ENCODE measurements at places on chromosomes 3 and 15.

- no peak for DNase-seq
Measured at GRCh38 chr3:127820826-127821313, 1.4 kb downstream of the MGLL start.

DNA sequence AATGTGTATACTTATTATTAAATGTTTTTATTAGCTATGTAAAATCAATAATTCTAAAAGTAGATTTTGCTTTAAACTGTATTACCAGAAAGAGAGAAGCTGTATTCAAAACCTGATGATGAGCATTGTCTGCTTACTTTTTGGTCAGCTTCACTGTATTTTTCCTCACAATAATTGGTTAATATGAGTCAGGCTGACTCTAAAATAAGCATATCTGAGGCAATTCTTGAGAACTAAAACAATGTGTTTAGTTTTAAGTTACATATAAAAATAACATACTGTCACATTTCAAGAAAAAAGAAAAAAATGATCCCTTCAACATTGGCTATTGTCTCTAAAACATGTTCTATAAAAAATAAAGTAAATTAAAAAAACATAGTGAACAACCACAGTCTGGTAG, 66.1 kb downstream of the EPHA3 start:
- DNase-seq = no peak

DNA sequence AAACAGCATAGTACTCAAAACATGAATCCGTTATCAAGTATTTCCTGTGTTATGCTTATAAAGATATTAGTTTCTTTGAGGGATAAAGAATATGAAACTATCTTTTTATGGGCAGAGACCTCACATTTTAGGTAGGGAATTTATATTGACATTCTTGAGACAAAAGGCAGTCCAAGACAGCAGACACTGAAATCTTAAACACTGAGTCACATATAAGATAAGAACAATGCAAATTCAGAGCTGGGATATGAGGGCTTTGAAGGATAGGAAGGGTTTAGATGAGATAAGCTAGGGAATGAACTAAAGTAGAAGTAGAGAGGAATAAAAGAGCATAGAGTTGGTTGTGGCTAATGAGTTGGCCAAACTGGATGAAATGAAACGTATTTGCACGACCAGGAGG, 58.4 kb downstream of the ASTE1 start:
- no peak for DNase-seq

GRCh38 chr3:24012589-24013269, 67.6 kb downstream of the NR1D2 start:
- DNase-seq = no peak

GRCh38 chr3:190051641-190052040, 69.1 kb downstream of the P3H2 start:
- no peak for DNase-seq

DNA sequence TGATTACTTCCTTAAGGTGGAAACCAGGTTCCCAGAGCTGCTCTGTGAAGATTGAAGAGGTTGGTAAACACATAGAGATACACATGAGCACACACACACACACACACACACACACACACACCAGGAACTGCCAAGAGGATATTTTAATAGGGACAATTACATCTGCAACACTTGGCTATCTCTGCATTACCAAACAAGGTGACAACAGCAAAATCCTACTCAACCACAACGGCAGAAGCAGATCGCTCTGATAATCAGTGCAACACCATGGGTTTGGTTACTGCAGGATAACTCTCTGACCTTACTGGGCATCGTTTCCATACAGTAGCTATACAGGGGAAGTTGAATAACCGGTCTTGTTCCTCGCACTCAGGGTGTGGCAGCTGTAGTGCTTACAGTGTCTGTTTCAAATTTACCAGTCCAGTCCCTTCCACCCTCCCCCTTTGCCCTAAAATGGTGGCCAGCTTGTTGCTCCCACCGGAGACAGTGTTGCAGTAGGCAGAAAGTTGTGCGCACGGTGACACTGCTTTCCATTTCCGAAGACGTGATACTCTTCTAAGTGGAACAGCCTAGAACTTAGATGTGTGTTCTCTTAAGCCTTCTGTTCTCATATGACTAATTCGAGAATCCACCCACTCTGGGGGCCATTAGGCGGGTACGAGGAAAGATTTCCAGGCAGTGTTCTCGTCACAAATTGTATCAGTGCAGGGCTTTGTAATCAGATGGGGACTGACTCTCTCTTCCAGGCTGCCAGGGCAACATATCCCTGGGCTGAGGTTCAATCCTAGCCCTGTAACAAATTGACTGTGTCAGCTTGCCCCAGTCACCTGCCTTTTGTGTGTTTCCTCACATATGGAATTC, 176.2 kb downstream of the P3H2 start:
- DNase-seq = no peak

DNA sequence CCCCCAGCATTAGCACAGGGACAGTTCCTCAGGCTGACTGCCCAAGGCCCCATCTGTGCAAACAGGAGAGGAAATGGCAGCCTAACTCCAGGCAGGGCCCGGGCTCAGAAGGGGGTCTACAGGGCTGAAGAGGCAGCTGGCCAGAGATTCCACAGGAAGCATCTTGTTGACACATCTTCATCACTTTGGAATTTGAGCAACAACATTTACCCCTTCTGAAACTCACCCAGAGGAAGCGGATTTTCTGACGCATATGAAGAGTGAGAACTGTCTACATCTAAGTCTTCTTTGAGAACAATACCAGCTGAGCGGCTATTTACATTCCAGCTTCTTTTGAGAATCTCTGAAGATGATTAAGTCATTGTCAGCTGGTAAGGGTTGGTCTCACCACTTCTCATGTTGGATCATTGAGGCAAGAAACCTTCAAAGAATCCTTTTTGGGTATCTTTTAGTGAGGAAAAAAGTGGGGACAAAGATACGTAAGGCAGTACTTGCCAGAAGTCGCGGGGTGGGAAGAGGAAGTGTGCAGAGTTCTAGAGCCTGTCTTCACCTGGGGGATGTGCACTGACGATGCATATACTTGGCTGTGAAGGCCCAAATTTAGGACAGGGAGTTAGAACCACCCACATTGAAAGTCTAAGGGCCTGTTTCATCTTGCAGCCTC, 25.4 kb upstream of the SRP14 start:
- no peak for DNase-seq

DNA sequence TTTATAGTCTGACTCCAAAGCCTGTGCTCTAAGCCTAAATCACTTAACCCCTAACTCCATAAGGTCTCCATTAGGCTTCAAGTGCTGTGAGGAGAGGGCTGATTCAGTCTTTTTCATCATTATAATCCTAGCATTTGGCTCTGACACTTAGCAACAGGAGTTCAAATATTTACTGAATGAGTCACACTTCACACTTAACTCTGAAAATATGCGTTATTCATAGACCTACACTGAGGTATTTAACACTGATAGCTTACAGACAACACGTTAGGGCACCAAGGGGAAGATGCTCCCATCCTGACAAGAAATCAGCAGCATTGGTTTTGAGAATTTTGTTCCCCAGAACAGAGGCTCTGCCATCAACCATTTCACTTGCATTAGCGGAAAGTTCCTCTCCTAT, 53.5 kb downstream of the MSL2 start:
- no peak for DNase-seq

- no peak for DNase-seq
Measured at GRCh38 chr3:49801160-49801559, 1.5 kb upstream of the CDHR4 start.

DNA sequence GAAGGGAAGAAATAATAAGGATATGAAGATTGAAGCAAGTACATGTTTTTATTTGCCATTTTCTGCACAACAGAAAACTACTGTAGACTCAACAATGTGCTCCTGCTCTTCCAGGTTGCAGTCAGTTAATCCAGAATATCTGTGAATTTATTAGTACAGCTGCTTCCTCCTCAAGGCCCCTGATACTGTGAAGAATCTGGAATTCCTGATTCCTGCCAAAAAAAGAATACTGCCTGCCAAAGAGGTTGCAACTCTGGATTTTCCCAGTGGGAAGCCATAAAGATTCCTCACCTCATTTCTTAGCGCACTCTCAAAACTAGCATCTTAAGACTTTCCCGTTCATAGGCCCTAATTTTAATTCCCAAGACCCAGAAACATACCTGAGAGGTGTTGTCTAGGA, 33.6 kb upstream of the LRRC3B start:
- no peak for DNase-seq

GRCh38 chr15:65856821-65857455, 12.4 kb upstream of the RAB11A start:
- DNase-seq = peak; percentile 46

DNA sequence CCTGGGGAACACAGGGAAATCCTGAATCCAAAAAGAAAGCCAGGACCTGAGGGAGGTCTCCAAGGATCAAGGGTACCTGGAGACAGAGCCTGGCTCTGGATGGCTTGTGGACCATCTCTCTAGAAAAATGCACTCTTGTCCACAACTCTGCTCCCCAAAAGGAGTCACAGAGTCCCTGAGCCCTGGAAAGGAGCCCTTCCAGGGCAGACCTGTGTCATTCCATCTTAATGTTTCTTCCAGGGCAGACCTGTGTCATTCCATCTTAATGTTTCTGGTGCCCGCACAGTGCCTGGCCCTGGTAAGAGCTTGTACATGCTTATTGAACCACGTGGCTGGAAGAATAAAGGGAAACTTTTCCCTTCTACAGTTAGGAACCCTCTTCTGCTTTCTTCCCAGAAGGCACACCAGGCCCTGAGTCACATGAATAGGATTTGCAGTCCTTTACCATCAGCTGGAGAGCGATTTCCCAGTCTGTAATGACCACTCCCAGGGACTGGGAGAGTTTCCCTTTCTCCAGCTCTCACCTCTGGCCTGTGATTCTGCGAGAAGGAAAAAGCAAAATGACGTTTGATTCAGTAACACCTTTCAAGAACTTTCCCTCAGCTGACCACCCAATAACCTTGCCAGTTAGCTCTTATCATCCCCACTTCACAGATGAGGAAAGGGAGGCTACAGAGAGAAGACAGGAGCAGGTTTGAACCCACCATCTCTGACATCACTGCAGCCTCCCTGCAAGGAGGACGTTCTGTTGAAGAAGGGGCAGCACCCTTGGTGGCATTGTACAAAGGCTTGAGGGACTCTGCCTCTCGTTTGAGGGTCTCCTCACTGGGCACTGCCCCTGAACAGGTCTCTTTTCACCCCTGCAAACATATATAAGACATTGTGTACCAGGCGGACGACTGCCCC, 35.8 kb upstream of the SLCO2A1 start:
- no peak for DNase-seq

- no peak for DNase-seq
Measured at GRCh38 chr15:55819397-55820034, 76.6 kb upstream of the PRTG start.

DNA sequence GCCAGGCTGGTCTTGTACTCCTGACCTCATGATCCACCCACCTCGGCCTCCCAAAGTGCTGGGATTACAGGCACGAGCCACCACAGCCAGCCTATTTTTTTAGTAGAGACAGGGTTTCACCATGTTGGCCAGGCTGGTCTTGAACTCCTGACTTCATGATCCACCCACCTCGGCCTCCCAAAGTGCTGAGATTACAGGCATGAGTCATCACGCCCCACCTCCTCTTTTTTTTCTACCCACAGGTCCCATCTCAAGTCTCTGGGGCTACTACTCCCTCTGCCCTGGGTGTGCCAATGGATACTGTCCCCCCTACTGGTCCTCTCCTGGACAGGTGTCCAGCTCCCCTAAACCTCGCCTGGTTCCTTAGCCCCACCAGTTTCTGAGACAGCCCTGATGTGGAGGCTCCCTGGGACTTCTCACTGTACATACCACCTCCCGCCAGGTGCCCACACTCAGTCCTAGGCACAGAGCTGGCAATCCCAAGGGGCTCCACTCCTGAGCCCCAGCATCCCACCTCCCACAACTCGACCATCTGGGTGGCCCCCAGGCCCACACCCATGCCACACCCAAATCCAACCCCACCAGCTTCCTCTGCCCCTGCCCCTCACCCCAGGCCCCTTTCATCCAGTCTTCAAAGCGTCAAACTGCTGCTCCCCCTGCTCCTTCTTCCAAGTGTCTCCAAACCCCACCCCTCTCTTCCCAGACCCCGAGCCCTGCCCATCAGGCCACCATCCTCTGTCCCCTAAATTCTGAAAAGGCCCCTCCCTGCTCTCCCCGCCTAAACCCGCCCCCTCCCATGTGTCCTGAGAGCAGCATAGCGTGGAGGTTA, 13.1 kb upstream of the CYP11A1 start:
- DNase-seq = no peak

DNA sequence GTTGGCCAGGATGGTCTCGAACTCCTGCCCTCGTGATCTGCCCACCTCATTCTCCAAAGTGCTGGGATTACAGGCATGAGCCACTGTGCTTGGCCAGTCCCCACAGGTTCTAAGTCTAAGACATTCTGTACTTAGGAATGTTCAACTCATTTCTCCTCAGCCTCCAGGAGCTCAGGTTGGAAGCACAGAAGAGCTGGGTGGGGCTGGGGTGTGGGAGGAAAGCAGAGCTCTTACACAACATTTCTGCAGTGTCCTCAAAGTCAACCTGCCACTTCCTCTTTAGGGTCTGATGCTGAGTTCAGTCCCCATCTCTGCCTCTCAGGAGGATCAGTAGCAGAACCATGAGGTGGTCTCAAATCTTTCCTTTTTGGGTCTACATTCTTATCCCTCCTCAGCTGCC, 75.5 kb downstream of the MRPL46 start:
- DNase-seq = peak; percentile 8

GRCh38 chr3:24683633-24684384, 189.2 kb upstream of the THRB start:
- DNase-seq = no peak

GRCh38 chr15:91108421-91108820, 8.4 kb downstream of the SV2B start:
- DNase-seq = no peak

GRCh38 chr3:189460511-189460910, 170.7 kb upstream of the TP63 start:
- no peak for DNase-seq

- no peak for DNase-seq
Measured at GRCh38 chr15:82051664-82052063, 5.8 kb upstream of the MEX3B start.

DNA sequence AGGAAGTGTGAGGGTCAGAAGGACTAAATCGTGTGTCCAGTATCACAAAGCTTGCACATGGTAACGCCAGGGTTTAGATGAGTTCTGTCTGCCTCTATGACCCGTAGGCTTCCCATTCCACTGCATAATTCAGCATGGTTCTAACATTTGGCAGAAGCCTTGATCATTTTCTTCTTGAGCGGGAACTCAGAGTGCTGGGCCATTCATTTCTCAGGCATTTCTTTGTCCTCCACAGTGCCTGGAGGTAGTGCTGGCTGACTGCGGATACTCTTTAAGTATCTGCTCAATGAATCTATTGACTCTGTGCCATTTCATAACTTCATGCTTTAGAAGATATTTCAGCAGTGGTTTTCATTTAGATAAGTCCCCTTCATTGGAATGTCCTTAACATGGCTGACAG, 370.2 kb downstream of the EPHB1 start:
- no peak for DNase-seq

DNA sequence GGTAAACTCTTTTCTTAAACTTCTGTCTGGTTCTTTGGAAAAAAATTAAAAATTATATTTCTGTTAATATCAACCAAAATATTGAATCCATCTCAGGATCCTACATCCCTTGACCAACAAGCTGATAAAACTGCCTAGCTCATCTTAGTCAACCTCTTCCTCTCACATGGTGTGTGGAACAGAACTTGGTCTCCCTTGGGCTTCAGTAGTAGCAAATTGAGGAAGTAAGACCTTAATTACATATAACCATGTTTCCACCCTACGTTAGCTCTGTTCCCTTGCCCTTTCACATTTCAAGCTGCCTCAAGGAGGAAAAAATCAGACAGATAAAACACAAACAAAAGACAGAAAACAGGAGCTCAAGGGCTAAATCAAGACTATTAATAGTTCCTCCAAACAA, 116.4 kb downstream of the GREM1 start:
- no peak for DNase-seq

All from GDM1 (cell line).